ENCODE measurements at places on chromosomes 12 and 14. TPM values are rescaled to one million over a fixed set of nuclear protein-coding genes. Genes with fewer than 3 reads are reported as not detected.

The IL23A gene
- 0.43 TPM for total RNA-seq

GRCh38 chr14:56351861-56352260, 227.7 kb upstream of the TMEM260 start:
- no peak for DNase-seq

DNA sequence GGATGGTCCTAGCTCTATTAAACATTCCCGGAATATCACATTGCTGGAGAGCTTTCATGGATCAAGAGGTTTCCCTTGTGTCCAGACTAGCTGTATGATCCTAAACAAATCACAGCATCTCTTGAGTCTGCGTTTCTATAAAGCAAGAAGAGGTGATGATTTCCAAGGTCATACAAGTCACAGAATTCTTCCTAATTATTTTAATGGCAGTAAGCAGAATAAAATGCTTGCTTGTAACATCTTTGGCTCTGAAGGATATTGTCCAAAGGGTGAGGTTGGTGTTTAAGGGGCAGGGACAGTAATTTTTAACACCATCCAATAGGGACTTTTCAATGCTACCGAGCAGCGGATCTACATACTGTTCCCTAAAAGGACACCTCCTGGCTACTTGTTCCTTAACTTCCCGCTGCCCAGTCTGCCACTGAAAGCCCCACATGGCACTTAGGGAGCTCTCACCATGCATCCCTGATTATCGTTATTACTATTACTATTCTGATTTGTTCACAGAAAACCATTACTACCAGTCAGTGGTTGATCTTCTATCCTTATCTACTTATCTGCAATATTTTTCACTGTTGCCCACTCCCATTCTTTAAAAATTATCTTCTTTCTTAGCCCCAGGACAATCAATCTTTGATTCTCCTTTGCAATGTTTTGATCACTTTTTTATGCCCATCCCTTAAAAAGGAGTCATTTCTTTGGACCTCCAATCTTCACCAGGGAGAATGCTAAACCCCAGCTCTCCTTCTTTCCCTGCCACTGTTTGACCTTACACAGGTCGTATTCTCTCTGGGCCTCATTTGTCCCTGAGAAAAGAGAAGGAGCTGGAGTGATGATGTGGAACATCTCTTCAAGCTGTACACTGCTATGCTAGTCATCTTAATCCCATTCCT, 4.0 kb upstream of the PCED1B start:
- DNase-seq = no peak

- no peak for DNase-seq
These were observed 275.7 kb upstream of the CRY1 start for GRCh38 chr12:107369006-107369405.

DNA sequence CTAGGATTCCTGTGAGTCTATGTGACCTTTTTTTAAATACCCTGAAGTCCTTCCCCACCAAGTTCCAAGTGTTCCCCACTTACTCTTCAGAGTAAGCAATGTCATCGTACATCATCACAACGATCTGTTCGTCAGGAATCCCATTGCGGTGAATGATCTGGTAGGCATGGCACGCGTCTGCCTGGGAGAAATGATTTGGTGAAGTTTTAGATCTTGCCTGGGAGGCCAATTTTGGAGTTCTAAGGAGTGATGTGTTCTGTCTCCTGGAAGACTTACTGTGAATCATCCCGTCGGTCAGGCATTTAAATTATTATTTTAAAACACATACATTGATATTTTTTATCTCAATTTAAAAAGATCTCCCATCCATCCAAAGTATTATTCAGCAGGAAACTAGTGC, 29.8 kb downstream of the LGMN start:
- DNase-seq = no peak

- no peak for DNase-seq
These were observed 21.9 kb downstream of the KITLG start for GRCh38 chr12:88558340-88558867.

DNA sequence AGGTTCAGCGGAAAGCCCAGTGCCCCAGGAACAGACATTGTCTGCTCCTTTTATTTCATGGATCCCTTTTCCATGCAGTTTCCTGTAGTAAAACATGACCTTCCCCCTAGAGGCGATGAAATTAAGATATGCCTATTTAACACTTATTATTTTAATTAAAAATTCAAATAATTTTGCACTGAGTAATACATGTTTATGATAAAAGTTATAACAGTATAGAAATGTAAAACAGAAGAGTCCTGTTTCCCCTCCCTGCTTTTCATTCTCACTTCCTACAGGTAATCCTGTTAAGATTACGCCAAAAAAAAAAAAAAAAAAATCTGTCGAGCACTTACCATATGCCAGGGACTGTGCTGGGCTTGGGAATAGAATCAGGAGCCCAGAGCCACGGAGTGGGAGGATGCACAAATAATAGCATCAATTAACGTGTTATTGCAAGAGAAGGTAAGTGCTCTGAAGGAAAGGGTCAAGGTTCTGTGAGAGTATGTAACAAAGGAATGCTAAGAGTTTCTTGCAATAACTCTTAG, 830 bp upstream of the LPCAT3 start:
- DNase-seq = no peak

The FGF6 gene
- total RNA-seq = not detected

The CALM1 gene
- total RNA-seq = 153 TPM

DNA sequence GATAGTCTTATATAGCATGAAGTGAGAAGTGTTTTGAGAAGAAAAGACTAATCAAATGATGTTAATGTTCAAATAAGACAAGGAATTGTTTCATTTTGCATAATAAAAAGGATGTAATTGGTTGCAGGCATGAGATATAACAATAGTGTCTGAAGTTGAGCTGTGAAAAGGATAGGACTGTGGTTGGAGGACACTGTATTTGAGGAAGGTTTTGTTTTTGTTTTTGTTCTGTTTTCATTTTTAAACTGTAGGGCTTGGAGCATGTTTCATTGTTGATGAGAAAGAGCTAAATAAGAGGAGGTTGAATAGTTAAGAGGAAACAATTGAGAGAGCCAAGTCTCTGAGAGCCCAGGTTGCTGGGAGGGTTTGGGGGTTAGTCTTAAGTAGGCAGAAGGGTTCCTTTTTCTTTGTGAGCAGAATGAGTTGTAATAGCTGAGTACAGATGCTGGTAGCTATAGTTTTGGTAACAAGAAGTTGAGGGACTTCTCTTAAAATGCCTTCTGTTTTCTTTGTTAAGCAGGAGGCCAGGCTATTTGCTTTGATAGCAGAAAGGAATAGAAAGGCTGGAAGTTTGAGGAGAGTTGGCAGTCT, 58.4 kb downstream of the CCDC91 start:
- DNase-seq = no peak

The AJUBA gene
- total RNA-seq = 8.6 TPM

- no peak for DNase-seq
These were observed 489.6 kb upstream of the GARIN6 start for GRCh38 chr12:99157946-99158345.

The FAM90A1 gene
- total RNA-seq = not detected

- DNase-seq = no peak
These were observed 63.5 kb downstream of the ST8SIA1 start for GRCh38 chr12:22271023-22271422.

GRCh38 chr12:53065975-53066931, 12.9 kb downstream of the SPRYD3 start:
- DNase-seq = peak; percentile 78

GRCh38 chr12:103257763-103258162, 238.0 kb downstream of the C12orf42 start:
- no peak for DNase-seq

DNA sequence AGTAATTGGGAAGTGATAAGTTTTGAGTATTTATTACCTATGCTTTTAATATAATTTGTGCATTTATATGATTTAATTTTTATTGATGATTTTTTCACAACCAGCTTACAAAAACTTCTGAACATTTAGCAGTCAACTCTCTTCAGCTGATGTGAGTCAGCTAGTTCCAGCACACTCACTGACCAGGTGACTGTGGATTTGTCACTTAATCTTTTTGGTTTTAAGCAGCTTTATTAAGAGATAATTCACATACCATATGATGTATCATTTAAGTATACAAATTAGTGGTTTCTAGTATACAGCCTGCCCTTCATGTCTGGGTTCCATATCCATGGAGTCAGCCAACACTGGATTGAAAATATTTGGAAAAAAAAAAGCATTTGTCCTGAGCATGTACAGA, 103.5 kb downstream of the SYNE2 start:
- DNase-seq = no peak

- DNase-seq = no peak
These were observed 573 bp downstream of the ARL6IP4 start for GRCh38 chr12:122981036-122981471.

DNA sequence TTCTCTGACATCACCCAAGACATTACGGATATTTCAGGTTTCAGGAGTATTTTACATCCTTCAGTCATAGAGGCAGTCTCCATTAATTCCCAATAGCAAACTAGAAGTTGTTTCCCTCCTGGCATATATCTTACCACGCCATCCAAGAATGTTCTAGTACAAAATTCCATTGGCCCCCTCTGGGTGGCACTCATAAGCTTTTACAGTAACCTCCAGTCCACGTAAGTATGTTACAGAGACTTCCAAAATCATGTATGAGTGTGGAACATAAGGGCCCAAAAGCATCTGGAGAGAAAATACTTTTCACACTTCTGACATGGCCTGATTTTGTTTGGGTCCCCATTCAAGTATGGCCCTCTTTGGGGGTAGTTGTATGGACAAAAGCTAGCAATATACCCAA, 58.1 kb upstream of the DHRS4 start:
- DNase-seq = no peak

The LGMN gene
- 47.0 TPM for total RNA-seq

DNA sequence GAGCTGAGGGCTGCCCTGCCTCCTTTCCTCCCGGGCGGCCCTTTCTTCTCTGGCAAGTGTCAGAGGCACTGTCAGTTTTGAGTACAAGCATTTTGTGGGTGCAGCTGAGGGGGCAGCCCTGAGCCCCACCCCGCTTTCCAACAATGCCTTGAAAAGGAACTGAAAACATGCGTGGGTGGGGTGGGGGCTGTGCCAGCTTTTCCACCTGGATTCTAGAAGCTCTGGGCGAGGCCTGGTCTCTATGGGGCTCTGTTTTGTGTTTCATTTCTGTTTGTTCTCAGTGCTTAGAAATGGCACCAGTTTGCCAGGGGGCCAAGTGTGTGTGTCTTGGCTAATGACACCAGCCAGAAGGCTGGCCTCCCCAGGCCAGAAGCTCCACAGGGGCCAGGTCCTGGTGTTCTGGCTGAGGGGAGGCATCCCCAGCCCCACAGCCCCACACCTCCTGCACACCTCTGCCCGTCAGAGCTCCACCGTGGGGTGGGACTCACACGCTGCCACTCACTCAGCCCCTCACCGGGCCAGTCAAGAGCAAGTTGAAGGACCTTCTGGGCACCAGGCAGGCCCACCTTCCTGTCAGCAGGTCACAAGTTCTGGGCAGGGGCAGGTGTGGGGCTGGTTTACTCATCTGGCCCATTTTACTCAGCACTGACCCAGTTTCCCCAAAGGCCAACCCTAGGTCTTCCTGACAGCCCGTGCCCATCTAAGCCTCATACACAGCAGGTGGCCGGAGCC, 155.1 kb downstream of the CALM1 start:
- DNase-seq = no peak

DNA sequence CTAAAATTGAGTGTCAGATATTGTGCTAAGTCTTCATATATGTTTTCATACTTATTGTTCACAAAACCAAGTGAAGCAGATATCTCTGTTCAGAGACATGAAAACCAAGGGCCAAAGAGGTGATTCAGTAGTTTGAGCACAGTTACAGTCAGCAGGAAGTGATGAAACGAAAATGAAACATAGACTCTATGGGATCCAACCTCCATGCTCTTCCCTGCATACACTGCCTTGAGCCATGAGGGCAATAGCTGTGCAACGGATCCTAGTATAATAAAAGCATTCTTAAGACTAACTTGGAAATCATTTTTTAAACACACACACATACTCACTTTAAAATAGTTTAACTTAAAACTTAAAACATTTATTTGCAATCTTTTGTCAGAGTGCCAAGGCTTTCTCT, 27.9 kb downstream of the ESR2 start:
- no peak for DNase-seq

The KCNJ8 gene
- 26.0 TPM for total RNA-seq

The TMEM253 gene
- total RNA-seq = 0.15 TPM

GRCh38 chr12:6383572-6384498, at the start of gene LTBR:
Gene LTBR (plus strand): TSS chr12:6384162. CDS start chr12:6384359, 197 bp downstream.
- DNase-seq = peak; percentile 98

DNA sequence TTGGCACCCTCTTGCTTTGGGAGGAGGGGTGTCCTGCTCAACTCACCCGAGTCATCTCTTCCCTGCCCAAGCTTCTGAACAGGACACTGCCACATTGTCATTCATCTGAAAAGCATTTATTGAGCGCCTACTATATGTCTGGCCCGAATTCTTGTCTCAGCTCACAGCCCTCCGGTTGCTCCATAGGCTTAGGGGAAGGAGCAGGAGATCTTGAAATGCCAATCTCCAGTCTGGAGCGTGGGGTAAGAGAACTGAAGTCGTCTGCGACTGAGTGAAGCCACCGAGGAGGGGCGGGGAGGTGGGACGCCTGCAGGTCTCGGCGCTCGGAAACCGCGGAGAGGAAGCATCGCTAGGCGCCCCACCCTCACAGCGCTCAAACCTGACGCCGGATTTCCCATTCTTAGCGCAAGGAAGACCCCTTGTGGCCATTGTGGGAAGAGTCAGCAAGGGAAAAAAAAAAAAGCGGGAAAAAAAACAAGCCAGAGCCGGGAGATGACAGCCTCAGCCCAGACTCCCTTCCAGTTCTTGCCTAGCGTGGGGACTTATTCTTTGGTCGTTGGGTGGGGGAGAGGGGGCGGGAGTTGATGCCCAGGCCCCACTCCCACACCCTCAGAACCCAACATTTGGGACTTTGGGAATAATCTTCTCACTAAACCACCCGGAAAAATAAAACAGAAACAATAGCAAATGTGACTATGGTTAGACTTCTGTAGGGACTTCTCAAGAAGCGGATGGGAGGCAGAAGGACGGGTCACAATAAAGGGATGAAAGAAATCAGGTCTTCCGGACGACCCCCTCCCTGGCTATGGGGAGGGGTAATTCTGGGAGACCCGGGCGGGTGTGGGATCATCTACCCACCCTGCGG, 28.2 kb upstream of the SMUG1 start:
- peak; percentile 64 for DNase-seq

The GPX2 gene
- 292 TPM for total RNA-seq

The SMOC1 gene
- total RNA-seq = 75.6 TPM

DNA sequence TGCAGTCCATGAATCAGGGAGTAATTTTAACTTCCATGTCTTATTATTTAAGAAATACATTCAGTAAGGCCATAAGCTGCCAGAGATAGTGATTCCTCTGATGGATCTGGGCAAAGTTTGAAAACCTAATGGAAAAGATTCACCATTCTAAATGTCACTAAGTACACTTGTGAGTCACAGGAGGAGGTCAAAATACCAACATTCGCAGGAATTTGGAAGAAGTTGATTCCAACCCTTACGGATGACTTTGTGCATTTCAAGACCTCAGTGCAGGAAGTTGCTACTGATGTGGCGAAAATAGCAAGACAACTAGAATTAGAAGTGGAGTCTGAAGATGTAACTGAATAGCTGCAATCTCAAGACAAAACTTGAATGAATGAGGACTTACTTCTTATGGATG, 69.8 kb downstream of the OSBPL8 start:
- no peak for DNase-seq

DNA sequence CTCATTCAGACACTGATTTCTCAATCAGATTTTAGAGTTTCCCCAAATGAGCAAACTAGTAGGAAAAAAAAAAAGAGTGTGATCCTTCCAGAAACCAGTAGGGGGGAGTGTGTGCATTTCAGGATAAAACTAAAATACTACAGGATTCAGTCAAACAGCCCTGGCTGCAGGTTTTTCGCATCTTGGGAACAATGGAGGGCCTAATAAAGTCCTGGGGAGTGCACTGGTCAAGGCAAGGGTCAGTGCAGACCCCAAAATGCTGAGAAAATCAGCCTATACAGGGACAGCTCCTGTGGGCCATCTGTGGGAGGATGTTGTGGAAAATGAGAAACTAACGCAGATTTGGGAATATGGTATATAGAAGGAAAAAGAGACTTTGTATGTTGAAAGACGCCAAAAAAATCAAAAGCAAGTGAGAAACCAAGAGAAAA, 22.2 kb upstream of the ABCD4 start:
- no peak for DNase-seq

Measured in left lobe of liver (tissue), 2 donors.